ENCODE measurements at places on chromosomes 6 and 20.

- DNase-seq = peak; percentile 78
These were observed at the start of gene RGS17 for GRCh38 chr6:153131037-153131981. Gene RGS17 (minus strand): TSS chr6:153131282. CDS start chr6:153044018, 87,264 bp downstream.

DNA sequence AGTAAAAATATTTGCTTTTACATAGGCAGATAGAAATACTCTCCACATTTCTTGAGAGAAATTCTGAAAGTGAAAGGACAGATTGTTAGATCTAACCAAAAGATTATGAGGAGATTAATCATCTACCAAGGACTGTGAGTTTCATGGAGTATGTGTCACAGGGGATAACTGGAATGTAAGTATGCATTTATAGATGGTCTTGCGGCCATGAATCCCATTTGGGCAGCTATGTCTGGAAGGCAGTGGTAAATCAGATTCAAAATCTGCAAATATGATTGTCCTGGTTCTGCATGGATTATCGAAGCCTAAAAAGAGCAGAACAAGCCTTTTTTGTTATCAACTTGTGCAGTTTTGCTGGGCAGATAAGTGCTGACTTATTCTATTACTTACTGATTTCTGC lies 293.8 kb downstream of the RFPL4B start:
- no peak for DNase-seq

- DNase-seq = peak; percentile 85
These were observed 3.8 kb downstream of the SPAG4 start for GRCh38 chr20:35619196-35620095.

GRCh38 chr6:156617376-156617775 lies 159.8 kb upstream of the ARID1B start:
- peak; percentile 58 for DNase-seq

DNA sequence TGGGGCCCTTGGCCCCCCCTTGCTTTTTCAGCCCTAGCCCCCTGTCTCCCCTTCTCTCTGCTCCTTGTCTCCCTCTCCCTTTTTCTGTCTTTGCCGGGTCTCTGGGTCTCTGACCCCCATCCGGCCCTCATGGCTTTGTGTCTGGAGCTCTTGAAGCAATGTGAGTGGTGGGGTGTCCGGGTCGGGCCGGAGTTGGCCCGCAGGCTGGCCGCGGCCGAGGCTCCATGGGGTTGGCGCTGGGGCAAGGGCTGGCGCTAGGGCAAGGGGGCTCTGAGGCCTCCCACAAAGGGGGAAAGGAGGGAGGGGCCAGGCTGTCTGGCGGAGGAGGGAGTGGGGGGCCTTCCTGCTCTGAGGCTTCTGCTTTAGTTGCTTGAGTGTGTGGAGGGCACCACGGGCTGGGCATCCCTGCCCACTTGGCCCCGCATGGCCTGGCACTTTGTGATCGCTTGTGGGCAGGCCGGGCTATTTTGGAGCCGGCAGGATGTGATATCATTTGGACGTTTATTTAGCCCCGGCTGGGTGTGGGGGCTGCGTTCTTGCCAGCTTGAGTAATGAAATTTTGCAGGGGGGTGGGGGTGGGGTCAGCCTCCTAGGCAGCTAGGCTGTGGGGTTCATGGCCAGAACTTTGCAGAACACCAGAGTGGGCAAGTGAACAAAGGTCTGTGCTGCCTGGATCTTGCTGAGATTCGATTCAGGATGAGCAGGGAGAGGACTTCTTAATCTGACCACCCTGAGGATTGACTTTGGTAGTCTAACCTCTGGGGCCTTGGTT lies 78.7 kb upstream of the MYL9 start:
- peak; percentile 88 for DNase-seq

DNA sequence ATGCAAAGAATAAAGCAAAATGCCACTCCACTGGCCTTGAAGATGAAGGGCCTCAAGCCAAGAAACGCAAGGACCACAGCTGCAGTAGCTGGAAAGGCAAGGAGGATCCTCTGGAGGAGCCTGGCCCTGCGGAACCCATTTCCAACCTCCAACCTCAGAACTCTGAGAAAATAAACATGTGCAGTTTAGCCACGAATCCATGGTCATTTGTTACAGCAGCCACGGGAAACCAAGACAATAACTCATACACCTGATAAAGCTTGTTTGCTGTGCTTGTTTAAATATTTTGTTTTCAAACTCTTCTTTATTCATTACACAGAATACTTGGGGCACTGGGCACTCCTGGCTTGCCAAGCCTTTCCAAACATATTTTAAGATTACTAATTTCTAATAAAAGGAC lies 10.4 kb downstream of the SERPINB6 start:
- no peak for DNase-seq

GRCh38 chr6:63573899-63574553 lies 1.7 kb downstream of the LOC128125822 start:
- no peak for DNase-seq

DNA sequence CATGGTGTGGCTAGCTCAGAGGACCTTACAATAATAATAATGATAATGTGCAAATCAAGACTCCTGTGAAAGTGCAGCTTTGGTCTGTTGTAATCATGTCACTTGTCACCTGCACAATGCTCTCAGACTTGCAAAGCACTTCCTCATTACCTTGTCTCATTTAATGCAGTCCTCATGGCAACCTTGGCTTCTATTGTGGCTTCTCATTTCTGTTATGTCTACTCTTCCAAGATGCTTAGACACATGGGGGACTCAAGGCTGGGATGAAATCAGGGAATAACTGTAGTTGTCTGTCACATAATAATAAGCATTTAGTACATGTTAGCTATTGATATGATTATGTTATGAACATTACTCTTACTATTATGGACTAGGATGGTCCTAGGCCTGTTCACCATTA lies 484.2 kb downstream of the PTPRT start:
- no peak for DNase-seq

- no peak for DNase-seq
These were observed 116.8 kb downstream of the MBOAT1 start for GRCh38 chr6:20095436-20095835.

- DNase-seq = no peak
These were observed 5.5 kb downstream of the ZSCAN12 start for GRCh38 chr6:28393912-28394662.

- DNase-seq = no peak
These were observed 175.9 kb upstream of the AFDN start for GRCh38 chr6:167650730-167651317.

Measured in aorta (tissue), 5 donors.